ENCODE measurements at places on chromosomes 11 and 22.

- no peak for DNase-seq
Observed at GRCh38 chr11:109958821-109959166, 134.4 kb upstream of the ZC3H12C start.

DNA sequence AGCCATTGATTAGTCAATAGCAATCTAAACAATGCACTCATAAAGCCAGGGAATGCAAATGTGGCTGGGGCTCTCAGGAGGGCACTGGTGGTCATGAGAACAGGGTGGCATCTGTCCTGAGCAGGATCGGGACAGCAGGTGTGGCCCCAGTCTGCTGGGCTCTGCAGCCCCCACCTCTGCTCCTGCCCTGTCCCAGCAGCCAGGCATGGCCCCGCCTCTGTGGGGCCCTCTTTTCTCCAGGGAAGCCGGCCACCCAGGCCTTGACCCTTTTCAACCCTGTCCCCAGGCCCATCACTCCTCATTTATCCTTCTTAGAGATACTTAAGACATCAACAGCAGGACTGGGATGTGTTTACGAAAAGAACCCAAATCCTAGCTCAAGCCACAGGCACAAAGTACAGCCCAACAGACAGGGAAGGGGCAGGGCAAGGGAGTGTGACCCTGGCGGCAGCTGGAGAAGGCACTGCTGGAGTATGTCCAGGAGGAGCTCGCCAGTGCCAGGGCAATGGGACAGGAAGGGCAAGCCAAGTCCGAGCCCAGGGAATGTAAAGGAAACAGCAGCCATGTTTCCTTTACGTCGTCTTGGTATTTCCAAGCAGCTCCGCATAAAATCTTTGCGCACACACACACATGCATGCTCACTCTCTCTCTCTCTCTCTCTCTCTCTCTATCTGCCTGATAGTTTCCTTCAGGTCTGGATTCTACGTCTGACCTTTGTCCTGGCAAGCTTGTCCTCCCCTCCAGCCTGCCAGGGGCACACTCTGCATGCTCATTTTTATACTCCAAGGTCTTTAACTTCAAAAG is 59.9 kb downstream of the DGCR2 start:
- DNase-seq, result no peak

DNA sequence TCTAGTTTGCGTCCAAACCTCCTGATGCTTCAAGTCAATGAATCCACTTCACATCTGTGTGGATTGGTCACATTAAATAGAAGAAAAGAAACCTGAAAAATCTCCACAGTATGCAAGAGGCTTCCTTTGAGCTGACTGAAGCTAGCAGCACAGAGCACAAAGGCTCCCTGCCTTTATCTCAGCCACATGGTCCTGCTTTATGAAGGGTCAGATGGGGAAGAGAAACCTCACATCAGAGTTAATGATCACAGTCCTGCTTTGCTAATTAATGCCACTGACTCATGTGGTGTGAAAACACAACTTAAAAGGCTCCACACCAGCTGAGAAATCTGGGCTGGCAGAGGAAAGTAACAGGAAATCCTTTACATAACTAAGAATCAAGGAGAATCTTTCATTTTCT is 1291.0 kb downstream of the LRRC4C start:
- DNase-seq, result no peak

GRCh38 chr11:48109046-48109666 is 107.5 kb upstream of the OR4B1 start:
- no peak for DNase-seq

- no peak for DNase-seq
Observed at GRCh38 chr11:116357784-116358544, 414.8 kb downstream of the BUD13 start.

- no peak for DNase-seq
Observed at GRCh38 chr22:45771711-45772110, 100.1 kb downstream of the ATXN10 start.

GRCh38 chr11:73852049-73852448 is 24.6 kb downstream of the COA4 start:
- DNase-seq, result no peak

DNA sequence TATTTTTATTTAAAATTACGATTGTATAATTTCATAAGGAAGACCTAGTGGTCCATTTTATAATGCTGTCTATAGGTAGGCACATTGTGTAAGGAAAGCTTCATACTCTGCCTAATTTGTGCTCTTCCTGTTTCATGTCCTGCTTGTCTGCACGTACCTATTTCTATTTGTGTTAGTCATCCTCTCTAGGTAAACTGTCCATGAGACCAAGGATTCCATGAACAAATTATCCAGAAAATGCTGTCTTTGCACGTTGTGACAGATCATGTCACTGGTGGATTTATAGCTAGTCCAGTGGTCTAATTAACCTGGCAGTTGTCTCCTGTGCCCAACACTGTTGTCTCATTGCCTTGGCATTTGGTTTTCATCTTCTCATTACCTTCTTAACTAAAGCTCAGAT is 44.7 kb downstream of the DNAJC24 start:
- DNase-seq, result no peak

- DNase-seq, result no peak
Observed at GRCh38 chr11:118448294-118448693, 12.0 kb downstream of the KMT2A start.

DNA sequence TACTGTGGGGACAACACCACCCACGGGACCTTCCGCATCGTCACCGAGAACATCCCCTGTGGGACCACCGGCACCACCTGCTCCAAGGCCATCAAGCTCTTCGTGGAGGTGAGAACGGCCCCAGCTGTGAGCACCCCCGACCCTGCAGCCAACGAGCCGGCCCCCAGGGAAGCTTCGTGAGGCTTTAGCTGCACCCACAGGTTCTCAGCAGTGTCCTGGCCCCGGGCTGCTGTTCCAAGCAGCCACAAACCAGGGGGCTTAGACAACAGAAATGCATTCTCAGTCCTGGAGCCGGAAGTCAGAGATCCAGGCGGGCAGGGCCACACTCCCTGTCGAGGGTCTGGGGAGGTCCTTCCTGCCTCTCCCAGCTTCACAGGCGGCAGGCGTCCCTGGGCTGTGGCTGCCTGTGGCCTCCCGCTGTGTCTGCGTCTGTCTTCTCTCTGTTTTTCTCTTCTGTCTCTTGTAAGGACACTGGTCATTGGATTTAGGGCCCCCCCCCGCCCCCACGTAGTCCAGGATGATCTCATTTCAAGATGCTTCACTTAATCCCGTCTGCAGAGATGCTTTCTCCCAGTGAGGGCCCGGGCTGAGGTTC is 12.5 kb downstream of the MUC5B start:
- DNase-seq, result peak; percentile 53

- DNase-seq, result no peak
Observed at GRCh38 chr22:36352803-36353507, 34.8 kb downstream of the MYH9 start.

DNA sequence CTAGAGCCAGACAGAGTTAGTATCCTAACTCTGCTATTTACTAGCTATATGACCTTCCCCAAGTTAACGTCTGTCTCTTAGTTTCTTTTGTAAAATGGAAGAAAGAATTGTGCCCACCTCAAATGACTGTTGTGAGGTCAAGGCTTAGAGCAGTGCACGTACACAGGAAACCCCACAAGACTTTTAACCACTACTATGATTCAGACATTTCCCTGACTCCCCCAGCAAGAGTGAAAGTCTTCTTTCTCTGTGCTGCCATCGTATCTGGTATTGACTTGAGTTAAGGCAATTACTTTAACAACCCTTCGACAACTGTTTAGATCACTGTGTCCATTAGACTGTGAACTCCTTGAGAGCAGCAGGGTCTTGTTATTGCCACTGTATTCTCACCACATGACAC is 2.6 kb upstream of the OR52W1 start:
- peak; percentile 77 for DNase-seq

DNA sequence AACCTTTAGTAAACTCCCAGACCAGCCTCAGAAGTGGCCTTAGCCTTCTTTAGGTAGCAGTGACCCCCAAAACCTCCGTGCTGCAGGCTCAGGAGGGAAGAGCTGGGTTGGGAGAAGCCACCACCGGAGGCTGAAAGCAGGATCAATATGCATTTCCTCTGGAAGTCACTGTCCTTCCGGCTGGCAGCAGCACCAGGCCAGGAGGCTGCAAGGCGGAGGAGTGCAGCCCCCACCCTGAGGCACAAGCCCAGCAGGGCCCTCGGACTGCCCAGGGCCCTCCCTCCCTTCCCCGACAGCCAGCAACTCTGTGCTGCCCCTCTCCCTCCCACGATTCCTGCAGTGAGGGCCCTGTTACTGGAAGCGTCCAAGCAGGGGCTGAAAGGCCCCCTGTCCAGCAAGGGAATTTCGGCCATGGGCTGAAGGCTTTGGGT is 3.2 kb upstream of the NRXN2 start:
- no peak for DNase-seq

GRCh38 chr11:120969993-120970392 is 53.9 kb upstream of the TBCEL start:
- DNase-seq, result no peak

DNA sequence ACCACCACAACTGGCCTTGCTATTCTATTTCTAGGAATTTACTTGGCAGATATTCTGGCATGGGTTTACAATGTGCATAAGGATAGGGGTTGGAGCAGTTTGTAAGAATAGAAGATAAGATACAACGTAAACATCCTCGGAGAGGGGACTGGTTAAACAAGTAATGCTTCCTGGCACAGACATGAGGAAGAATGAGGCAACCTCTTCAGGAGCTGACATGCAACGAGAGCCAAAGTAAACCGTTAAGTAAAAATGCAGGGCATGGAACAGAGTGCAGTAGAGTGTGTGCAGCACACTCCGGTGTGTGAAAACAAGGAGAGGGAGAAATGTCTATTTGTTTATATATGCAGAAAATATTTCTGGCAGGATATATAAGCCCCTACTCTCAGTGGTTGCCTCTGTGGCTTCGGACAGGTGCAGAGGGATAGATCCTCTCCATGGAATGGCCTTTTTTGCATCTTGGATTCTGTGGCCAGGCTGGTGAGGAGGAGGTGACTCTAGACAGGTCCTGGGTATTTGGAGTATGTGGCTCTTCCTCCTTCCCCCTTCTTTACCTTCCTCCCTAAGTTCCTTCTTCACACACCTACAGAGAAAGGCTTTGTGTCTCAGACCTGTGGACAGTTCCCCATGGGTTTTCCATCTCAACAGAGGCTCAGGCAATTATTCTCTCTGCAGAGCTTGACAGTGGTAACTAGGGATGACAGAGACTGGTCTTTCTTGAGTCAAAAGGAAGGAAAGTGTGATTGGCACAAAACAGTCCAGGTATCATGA is 2.5 kb downstream of the RAB36 start:
- peak; percentile 31 for DNase-seq

DNA sequence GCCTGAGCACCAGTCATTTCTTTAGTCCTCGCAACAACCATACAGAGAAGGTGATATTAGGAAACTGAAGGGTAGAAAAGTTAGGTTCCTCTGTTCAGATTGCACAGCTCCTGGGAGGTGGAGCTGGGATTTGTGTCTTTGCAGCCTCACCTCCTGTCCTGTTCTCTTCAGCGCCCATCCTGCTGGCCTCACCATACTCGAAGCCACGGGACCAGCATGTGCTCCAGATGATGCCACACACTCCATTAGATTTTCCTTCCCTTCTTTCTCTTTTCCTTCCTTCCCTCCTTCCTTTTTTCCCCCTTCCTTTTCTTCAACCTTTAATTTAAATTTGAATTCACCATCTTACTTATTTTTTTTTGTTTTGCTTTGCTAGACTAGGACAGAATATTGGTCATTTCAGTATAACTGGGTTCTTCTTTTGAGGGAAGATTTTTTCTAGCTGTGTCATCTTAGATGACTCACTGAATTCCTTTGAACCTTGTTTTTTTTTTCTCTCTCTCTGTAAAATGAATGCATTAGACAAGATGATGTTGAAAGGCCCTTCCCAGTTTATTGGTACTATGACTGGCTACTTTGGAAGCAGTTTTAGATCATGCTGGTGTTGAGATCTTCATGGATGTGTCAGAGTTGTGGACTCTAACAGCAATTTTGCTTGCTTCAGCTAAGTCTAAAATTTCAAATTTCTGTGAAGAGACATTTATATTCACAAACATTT is 662.5 kb upstream of the TENM4 start:
- no peak for DNase-seq

GRCh38 chr11:106398502-106399075 is 321.1 kb downstream of the AASDHPPT start:
- DNase-seq, result no peak

DNA sequence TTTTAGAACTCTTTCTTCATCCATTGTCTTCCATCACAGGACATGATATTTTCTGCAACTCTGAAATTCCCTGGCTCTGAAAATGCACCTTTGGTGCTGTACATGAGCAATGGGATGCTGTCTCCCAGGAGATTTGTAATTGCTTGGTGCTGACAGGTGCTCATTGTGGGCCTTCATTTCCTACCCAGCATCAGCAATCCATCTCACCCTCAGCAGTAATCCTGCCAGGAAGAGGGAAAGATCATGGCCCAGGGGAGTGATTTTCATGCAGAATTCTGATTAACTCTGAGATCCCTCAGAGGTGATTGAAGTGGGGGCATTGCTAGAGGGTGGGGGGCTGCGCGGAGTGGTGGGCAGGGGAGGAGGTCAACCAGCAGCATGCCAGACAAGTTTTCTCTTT is 651.7 kb downstream of the NELL1 start:
- no peak for DNase-seq

- no peak for DNase-seq
Observed at GRCh38 chr11:100778166-100778785, 91.2 kb downstream of the ARHGAP42 start.

DNA sequence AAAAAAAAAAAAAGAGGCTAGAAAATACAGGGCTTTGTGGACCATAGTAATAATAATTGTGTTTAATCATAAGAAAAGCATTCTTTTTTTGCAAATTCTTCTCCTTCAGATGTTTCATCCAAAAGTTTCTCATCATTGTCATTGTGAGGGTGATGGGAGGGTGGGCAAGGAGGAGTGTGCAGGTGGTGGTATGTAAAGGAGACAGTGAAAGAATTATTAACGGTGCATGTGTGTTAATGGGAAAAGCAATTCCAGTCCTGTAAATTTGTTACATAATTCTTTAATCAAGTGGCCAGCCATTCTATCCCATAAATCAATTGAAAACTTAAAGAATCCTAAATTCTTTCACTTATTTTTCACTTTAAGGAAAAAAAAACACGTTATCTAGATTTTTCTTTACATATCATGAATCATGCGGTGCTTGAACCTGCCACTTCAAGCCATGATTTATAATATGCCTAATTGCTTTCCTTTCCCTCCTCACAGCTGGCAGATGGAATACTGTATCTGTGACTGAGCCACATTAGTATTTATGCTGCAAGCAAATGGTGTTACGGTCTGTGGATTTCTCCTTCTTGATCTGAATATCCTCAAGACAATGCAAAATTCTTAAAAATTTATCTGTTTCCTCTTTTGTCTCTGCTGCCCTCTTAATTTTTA is 318.5 kb downstream of the JRKL start:
- no peak for DNase-seq

DNA sequence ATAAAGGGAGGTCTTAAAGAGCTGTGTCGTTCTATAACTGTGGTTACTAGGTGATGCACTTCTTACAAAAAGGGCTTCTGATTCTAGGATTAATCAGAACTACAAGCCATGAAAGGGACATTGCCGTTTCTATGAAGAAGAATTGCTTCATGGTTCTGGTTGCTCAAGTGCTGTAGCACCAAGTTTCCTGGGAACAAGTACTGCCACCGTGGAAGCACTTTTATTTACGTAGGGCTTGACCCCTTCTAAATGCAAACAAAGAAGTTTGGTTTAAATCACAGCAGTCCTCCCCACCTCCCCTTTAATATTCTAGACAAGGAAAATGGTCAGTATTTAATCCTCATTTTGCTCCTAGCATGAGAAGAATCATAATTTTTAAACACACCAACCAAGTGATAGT is 9.8 kb downstream of the YAP1 start:
- DNase-seq, result no peak

GRCh38 chr11:26828288-26828687 is 106.4 kb upstream of the SLC5A12 start:
- no peak for DNase-seq
